Neural crest cell (in vitro differentiated cells): ENCODE measurements at places on chromosomes 4 and X. TPM values are rescaled to one million over a fixed set of nuclear protein-coding genes. Genes with fewer than 3 reads are reported as not detected.

The MAGEA2B gene
- not detected in 2 replicates for total RNA-seq

The HGFAC gene
- 1.3 and 1.6 TPM in 2 replicates for total RNA-seq

DNA sequence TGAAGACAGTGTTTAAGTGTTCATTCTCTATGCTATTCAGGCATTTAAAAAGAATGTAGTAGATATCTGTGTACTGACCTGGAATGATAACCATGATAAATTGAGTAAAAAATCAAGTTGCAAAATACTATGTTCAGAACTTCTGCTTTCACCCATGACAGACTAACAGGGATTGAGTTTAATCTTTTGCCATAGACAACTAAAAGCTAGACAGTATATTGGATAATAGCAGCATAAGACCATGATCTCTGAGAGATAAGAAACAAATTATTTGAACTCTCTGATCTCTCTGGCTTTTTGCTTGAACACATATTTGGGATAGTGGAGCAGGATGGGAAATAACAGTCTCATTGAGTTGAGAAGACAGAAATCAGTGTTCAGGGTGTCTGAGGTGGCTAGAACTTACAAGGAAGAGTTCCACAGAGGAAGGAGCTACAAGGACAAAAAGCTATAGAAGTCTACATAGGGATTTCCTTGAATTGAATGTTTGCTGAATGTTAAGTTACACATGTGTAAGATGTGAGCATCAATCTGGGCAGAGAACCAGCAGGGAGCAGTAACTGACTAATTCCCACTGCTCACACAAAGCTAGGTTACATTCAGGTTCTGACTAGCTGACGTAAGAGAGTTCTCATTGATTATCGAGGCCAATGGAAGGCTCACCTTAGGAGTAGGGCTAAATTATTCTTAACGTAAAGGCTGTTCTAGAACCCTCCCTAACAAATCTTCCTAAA, 60.4 kb downstream of the SLC30A9 start:
- DNase-seq, result no peak

- DNase-seq, result no peak
Observed at GRCh38 chr4:78370631-78371372, 180.8 kb upstream of the ANXA3 start.

The IQCM gene
- not detected in 2 replicates for total RNA-seq

The GAGE12H gene
- total RNA-seq, result not detected in 2 replicates

The MAP7D3 gene
- total RNA-seq, result 12.8 and 13.7 TPM in 2 replicates

GRCh38 chr4:48334900-48335384, 6.4 kb upstream of the SLAIN2 start:
- DNase-seq, result no peak

DNA sequence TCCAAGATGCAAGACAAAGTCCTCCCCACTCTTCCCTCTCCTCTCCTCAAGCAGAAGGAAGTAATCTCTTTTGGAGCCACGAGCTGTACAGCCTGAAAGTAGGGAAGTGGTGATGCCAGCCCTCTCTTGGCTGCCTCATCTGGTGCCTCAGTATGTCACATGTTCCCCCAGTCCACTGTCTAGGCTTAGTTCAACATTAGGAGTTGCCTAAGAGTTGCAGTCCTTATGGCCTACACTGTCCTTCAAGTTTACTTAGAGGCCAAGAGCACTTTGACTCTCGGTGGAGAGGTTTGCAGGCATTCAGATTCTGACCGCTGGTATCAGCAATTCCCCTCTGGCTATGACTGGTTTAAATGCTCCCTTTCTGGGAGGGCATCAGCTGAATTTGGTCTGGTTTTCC, 735.6 kb downstream of the GLUD2 start:
- DNase-seq, result no peak

GRCh38 chr4:184474263-184475095, at the start of gene IRF2:
Gene IRF2 (minus strand): TSS chr4:184474550. CDS start chr4:184429064, 45,486 bp downstream.
- peak; percentile 83 for DNase-seq

DNA sequence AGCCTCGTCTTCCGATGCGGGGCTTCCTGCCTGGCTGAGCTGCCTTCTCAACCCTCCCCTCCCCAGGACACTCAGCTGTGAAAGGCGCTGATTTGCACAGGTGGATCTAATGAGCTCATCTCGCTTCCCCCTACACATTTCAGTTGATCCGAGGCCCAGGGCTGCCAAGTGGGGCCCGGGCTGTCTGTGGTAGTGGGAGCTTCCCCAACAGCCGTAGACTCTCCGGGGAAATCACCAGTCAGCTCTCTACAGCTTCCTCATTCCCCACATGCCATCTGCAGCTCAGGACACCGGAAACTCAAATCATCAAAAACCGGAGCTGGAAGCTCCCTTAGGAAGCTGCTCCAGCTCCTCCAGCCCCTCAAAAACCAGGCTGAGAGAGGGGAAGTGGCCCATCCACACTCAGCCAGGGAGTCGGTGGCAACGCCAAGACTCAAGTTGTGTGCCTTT, 56.2 kb downstream of the SMIM20 start:
- DNase-seq, result no peak

GRCh38 chrX:10415306-10416001, 204.9 kb downstream of the MID1 start:
- DNase-seq, result no peak

- no peak for DNase-seq
Observed at GRCh38 chr4:109174224-109174953, 128.1 kb downstream of the COL25A1 start.

GRCh38 chr4:26034849-26035248, 120.8 kb downstream of the SMIM20 start:
- DNase-seq, result no peak

DNA sequence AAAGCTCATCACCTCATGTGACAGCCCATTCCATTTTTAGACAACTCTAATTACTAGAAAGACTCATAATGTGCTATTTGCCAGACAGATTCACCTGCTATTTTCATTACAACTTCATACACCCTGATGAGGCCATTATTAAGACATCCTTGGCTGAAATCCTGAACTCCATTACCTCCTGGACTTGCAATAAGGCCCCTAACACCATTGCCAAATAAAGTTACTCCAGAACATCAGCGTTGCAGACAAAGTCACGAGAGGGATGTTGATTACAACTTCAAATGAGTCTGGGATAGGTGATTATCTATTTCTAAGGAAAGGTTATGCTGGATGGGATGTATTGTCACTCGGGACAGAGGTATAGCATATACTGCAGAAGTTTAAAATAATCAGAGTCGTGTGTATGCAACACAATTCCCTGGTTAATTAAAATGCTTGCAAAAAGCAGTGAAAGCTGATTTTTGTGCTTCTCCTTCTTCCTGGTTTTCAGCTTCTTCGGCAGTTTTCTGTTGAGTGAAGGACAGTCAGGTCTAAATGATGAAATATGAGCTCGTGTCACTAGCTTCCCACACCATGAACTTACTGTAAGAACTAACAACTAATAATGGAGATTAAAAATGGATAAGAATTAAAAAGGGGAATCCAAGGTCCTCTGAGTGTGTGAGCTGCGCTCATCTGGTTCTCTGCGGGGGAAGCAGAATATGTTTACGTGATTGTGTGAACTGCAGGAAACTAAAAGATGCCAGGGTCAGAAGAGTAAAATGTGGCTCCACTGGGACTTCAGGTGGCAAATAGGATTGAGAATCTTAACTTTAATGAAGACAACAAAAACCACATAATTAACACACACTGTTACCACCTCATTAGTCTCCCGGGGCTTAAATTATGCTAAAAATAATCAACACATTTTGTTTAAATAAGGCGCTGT, 17.6 kb upstream of the SOD3 start:
- no peak for DNase-seq

DNA sequence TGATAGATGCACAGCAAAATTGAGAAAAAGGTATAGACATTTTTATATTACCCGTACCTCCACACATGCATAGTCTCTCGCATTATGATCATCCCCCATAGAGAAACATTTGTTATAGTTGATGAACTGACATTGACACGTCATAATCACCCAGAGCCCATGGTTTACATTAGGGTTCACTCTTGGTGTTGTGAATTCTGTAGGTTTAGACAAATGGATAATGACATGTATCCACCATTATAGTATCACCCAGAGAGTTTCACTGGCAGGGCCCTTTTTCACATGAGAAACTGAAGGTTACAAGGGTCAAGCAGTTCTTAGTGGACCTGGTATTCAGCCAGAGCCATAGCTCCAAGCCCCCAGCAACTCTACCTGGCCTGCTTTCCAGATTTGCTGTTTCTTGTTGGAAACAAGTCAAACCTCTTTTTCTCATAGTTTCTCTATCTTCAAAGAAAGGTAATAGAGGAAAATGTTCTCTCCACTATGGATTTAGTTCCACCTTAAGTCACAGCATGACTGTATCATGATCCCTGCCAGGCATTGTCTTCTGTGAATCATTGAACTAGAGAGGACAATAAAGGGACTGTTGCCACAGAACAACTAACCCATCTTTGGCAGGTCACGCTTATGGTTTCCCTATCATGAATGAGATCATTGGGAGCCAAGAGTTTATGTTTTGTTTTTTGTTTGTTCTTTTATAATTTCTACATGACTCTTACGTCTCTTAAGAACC, 64.0 kb downstream of the HHIP start:
- DNase-seq, result no peak

DNA sequence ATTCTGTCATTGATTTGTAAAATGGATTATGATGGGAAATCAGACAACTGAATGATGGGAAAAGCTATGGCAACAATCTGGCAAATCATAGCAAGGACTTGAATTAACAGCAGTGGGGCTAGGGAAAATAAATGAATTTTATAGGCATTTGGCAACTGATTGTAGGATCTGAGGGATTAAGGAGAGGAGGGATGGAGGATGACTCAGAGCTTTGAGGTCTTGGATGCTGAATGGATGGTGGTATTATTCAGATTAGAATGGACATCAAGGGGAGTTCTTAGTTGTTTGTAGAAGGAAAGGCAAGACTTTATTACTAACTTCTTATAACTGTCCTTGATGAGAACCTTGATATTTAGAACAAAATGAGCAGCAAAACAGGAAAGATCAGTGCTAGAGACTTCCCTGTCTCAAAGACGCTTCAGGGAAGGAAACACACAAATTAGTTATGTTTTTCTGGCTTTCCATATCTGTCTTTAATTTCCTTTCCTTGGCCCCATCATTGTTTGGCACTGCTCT, 51.4 kb upstream of the HHIP start:
- DNase-seq, result no peak

GRCh38 chr4:166527500-166527899, 654.5 kb downstream of the TLL1 start:
- no peak for DNase-seq

GRCh38 chr4:53974561-53974960, 89.8 kb downstream of the CHIC2 start:
- DNase-seq, result no peak

The HSFX3 gene
- total RNA-seq, result not detected in 2 replicates

DNA sequence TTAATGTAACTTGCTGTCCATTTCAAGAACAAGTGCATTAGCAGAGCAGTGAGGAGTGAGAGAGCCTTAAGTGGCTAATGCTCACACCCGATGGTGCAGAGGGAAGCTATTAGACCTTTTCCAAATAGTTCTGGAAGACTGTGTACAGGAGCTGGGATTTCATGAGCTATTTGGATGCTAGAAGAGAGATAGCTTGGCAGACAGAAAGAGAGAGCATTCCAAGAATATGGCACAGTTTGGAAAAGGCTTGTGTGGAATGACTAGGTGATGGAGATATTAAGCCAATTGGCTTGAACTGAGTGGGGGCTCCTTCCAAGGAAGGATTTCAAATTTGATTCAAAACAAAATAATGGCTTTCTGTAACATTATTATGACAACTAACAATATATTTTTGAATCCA, 1097.2 kb upstream of the TENM3 start:
- no peak for DNase-seq
